ENCODE measurements at places on chromosomes 1 and 21.

GRCh38 chr1:8985915-8986813, 40.1 kb downstream of the SLC2A7 start:
- DNase-seq, result peak; percentile 81

- no peak for DNase-seq
Observed at GRCh38 chr1:13664451-13664850, 35.5 kb upstream of the PRDM2 start.

GRCh38 chr1:109091078-109091838, 694 bp downstream of the TMEM167B start:
- no peak for DNase-seq

DNA sequence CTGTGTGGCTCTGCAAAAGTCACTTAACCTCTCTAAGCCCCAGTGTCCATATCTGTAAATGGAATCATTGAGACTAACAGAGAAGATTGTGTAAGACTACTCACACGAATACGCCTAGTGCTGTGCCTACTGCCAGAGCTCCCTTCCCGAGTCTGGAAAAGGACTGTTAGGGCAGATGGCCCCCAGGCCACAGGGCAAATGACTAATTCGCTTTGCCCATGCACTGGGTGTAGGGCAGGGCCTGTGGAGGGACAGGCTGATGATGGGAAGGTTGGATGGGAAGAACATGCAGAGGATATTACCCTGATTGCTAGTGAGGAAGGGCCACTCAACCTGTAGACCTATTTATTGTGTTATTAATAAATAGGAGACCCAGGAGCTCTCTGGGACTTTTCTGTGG, 4.2 kb upstream of the GPR61 start:
- DNase-seq, result no peak

DNA sequence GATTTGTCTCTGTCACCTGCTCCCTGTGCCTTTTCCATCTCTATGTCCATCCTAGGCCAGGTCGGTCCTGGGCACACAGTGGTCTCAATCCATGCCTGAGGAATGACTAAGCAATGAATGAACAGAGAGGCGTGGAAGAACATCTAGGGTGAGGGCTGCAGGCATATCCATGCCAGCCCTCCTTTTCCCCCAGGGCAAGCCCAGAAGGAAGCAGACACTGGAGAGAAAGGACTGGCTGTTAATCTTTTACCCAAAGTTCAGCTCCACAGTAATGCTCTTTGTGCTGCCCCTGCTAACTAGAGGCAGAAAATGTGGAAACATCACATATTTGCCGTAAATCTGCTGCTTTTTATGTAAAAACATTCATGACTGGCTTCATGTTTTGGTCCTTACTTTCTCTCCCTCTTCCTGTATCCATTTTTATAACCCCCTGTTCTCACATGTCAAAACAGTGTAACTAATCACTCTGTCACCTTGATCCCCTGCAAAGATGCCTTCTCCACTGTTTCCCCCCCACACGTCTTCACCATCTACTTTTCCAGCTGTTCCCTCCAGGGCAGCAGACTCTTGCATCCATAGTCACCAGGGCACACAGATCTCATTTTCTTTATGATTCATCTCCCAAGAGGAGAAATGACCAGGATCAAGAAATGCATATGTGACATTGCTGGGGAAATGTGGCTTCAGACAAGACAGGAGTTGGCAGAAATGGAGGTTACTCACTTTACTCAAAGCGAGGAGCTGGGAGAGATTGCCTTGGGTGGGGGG, 166.4 kb upstream of the PROX1 start:
- no peak for DNase-seq

- DNase-seq, result no peak
Observed at GRCh38 chr1:181083842-181084605, 4.5 kb upstream of the IER5 start.

DNA sequence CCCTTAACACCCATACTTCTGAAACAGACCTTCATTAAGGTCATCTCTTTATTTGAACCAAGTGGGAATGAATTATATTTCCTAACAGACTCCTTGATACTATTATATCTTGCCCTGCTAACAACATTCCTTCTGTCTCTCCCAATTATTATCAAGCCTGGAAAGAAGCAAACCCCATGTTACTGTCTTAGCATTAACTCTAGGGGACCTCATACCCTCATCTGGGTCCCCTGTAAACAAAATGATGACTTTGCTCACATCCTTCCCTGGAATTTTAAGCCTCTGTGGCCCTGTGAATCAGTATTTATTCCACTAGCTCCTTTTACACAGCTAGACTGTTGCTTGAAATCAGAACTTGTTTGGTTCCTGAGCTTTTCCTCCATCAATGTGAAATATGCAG, 38.3 kb upstream of the BCL10 start:
- no peak for DNase-seq

Measured in AG04450 (cell line).